ENCODE measurements at places on chromosomes 11 and 22. TPM values are rescaled to one million over a fixed set of nuclear protein-coding genes. Genes with fewer than 3 reads are reported as not detected.

GRCh38 chr11:1869427-1870325 lies 16.8 kb downstream of the LSP1 start:
- no peak for DNase-seq

DNA sequence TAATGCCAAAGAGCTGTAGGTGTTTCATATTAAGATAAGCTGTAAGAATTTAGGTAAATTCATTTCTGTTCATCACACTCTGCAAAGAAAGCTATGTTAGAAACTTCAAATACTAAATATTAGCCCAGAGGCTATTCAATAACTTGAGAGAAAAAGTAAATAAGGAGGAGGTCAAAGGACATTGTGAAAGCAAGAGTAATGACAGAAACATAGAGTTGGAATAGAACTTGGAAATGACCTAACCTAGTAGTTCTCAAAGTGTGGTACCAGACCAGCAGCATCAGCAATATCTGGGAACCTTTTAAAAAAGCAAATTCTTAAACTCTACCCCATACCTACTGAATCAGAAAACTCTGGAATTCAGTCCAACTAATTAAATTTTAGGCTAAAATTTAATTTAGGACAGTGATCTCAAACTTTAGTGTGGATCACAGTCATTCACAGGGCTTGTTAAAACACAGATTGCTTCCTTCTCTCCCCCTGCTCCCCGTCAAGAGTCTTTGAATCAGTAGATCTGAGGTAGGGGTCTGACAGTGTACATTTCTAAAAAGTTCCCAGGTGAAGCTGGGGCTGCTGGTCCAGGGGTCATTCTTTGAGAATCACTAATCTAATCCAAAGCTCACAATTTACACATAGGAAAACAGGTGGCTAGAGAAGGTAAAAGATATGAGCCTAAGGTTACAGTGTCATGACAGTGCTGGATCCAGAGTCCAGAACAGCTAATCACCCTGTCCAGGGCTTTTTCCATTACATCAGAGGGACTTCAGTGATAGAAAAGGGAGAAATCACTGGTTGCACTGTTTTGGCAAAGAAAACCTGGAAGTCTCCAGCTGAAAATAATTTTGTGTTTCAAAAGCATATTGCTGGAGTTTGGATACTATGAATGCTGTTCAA lies 241.1 kb downstream of the SOX6 start:
- no peak for DNase-seq

GRCh38 chr22:17348464-17349103 lies 20.7 kb upstream of the CECR2 start:
- no peak for DNase-seq

- no peak for DNase-seq
Measured at GRCh38 chr11:31799435-31800397, 11.4 kb downstream of the PAX6 start.

DNA sequence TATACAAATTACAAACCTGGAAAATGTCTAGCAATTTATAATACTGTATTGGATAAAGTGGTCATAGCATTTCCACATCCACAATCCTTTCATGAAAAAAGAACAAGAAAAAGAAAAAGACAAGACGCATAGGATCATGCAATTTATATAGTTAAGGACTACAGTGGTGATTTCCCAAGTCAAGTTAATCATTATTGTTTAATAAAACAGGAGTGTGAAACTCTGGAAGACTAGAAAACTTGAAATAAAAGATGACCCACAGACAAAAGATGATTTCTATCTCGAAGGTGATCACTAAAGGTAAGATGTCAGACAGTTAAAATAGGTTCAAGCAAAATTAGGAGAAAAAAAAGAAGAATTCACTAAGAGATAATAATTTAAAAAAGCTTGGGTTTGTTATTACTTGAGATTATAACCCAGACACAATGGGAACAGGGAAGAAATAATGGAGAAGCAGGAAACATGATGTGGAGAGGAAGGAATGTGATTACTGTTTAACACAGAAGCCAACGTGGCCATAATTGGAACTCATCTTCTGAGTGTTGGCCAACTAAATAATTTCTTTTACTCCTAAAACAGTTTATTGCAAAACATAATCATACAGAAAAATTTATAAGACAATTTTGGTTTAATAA lies 441.2 kb upstream of the ANO3 start:
- DNase-seq, result no peak

Gene NPTXR
- 6.9 TPM for total RNA-seq

Data from sciatic nerve (tissue), 2 donors.